Activated T-cell treated with anti-CD3 and anti-CD28 coated beads for 48 hours (primary cell): ENCODE measurements at places on chromosomes 3 and 15.

GRCh38 chr3:96813820-96814650 lies at the start of gene EPHA6:
TSS of gene EPHA6 (plus strand) at chr3:96814594.
- peak; percentile 1 for DNase-seq

- DNase-seq = no peak
Observed at GRCh38 chr15:55118344-55118870, 78.3 kb downstream of the RSL24D1 start.

DNA sequence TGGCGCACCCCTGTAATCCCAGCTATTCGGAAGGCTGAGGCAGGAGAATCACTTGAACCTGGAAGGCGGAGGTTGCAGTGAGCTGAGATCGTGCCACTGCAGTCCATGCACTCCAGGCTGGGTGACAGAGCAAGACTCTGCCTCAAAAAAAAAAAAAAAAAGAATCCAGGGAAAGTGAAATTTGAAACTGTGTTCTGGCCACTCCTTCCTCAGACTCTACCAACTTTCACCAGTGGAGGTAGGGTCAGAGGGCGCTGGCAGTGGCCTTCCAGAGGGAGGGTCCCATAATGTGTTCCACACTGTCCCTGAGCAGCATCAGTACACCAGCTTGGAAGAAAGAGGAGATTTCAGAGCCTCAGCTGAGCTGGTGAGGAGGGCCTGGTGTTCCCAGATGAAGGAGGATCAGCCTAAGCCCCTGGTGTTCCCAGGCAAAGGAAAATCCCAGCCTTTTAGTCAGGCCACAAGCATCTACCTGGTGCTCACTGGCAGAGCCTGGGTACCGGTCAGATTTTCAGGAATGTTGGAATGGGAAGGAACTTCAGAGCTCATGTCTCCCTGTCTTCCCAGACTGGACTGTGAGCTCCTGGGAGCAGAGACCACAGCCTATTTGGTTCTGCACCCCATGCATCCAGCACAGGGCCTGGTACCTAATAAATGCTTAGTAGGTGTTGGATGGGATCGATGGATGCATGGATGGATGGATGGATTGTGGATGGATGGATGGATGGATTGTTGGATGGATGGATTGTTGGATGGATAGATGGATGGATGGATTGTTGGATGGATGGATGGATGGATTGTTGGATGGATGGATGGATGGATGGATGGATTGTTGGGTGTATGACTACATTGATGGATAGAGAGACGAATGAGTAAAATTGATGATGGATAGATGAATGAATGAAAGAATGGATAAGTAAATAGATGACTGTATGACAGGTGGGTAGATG lies 117.9 kb downstream of the CORO2B start:
- no peak for DNase-seq

DNA sequence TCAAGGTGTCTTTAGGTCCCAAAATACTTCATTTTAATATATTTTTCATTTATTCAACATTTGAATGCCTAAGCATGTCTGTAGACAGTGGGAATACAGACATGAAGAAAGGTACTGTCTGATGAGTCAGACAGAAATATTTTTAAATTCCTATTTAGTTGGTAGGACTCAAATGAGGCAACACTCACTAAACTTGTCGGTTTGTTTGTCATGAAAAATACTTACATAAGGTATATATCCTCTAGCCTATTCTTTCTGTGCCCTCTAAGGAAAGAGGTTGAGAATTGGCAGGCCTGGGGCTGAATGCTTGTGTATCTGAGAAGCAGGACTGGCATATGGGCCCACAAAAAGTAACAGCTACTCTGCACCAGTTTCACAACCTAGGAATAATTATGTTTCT lies 423.6 kb upstream of the MDFIC2 start:
- DNase-seq = no peak

GRCh38 chr3:16118396-16118795 lies 56.1 kb upstream of the GALNT15 start:
- no peak for DNase-seq

- no peak for DNase-seq
Observed at GRCh38 chr3:143291836-143292447, 172.4 kb downstream of the CHST2 start.

DNA sequence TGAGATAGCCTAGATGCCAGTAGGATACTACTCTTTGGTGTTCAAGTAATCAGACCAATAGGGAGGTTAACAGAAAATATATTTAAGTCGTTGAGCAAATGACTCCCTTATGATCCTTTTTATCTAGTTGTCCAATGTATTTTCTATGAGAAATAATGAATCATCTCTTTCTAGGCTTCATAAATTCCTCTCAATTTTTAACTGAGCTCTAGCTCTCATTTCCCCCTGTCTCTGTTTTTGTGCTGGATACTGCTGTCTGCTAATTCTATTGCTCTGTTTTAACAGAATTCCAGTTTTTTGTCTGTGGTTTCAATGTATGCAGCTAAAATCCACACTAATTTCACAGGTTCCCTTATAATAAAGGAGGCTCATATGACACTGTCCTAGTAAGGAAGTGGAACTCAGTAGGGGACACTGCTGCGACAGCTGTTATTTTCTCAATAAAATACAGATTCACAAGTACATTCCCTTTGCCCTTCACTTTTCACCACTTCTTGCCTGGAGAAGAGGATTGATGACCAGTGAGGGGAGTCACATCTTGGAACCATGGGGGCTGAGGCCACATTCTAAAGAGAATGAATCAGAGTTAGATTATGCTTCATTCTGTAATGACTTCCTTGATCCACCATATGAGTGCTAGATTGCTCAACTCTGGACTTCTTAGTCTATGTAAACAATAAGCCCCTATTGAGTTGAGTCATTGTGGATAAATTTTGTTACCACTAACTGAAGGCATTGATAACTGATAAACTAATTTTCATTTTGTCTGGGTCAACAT lies 558.7 kb upstream of the KCNMB2 start:
- no peak for DNase-seq
